ENCODE measurements at places on chromosomes 6 and 20.

- DNase-seq = no peak
Observed at GRCh38 chr6:52640916-52641315, 30.0 kb upstream of the TMEM14A start.

- DNase-seq = no peak
Observed at GRCh38 chr20:62285722-62286121, 17.1 kb upstream of the ADRM1 start.

DNA sequence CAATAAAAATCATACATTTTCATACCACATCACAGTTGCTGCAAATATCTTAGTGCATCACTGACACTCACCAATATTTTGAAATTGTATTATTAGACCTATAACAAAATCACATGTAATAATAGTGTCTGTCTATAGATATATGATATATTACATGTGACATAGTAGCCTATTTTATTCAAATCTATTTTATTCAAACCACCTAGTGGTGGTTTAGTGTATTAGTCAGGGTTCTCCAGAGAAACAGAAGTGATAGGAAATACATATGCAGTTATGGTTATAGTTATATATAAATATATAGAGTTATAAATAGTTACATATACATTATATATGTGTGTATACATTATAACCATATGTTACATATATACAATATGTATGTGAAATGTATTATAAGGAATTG lies 366.5 kb upstream of the ARID1B start:
- no peak for DNase-seq

DNA sequence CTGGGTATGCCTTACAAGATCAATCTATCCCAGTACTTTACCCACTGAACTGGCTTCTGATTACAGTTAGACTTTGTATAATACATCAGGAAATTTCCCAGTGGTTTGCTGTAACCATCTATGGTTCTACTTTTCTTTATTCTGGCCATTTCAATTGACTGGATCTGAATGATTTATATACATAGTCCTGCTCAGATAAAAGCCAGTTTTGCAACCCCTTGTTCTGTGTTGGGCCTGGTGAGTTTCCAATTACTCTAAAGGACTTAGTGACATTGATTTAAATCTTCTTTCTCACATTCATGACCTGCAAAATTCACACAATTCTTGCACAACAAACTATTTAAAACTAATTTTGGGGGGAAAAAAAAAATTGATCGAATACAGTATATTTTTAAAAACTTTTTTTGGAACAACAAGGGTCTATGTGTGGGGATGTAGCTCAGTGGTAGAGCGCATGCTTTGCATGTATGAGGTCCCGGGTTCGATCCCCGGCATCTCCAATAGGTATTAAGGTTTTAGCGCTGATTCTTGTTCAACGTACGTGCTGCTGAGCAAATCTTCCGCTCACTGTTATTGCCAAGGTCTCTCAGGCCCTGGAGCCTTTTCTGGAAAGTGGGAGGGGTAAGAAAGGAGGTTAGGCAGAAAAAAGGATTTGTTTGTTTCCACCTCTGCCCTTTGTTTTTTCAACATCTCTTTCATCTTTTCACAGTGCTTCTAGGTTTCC lies 117.5 kb downstream of the GPX5 start:
- DNase-seq = peak; percentile 75

DNA sequence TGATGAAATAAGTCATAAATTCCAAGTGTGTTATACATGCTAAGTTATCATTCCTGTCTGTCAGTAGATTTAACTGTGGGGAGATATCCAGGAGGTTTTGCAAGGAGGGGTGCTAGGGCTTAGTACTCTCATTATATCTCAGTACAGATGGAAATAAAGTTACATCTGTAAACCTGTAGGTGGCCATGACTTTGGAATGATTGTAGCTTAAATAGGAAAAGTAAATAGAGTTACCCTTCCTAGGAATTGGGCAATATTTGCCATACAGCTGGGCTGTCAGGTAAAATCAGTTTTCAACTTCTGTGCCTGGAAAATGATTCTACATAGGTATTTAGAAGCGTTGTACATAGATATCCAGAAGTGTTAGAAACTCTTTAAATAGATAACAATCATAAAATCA lies 19.8 kb upstream of the TGM3 start:
- DNase-seq = no peak

- DNase-seq = no peak
Observed at GRCh38 chr6:167997642-167998041, at the start of gene KIF25. Gene KIF25, plus strand, starts transcription at chr6:167997671. Its CDS starts 31,915 bp downstream, at chr6:168029586.

DNA sequence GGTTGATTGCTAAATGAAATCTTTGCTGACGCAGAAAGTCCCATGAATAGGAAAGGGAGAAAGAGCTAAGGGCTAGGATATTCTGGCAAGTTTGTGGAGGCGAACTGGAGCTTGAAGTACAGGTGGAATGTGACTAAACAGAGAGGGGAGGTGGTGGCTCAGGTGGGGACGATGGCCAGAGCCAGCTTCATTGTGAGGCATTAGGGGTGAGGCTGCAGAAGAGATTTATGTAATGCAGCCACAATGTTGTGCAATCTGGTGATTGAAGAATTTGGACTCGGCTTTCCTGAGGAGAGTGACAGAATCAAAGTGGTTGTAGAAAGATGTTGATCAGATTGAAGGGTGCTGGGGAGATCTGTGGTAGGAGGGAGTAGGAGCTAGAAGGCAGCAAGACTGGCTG lies 42.9 kb upstream of the SPACA1 start:
- no peak for DNase-seq

GRCh38 chr6:1610497-1611321 lies 994 bp downstream of the FOXC1 start:
- peak; percentile 41 for DNase-seq

- peak; percentile 51 for DNase-seq
Observed at GRCh38 chr6:138115877-138116660, 8.8 kb upstream of the PERP start.

DNA sequence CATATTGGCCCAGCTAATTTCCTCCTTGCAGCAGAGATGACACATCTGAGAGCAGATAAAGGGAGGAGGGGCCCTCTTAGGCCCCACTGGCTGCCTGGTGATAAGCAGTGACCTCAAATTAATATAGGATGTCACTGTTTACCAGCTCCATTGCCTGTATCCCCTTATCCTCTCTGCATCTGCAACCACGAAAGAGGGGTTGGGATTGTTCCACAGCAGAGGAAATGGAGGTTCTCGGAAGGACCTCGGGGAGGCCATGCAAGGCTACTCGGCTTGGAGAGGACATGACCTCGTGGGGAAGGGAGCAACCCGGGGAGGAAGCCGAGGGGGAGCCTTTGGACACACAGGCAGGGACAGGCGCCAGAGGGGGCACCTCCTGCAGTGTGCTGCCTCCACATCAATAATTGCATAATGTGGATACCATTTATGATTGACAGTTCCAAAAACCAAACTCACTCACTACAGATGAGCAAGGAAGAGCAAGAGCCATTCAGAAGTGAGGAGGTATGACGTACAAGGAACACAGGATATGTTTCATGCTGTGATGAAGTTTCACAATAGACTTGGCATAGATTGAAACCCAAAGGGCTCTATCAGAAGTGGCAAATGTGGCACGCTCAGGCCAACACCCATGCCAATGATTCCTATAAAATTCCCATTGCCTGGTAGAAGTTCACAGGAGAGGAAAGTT lies 177.2 kb upstream of the RNF24 start:
- no peak for DNase-seq

- DNase-seq = no peak
Observed at GRCh38 chr6:51928320-51928719, 159.1 kb downstream of the PKHD1 start.

DNA sequence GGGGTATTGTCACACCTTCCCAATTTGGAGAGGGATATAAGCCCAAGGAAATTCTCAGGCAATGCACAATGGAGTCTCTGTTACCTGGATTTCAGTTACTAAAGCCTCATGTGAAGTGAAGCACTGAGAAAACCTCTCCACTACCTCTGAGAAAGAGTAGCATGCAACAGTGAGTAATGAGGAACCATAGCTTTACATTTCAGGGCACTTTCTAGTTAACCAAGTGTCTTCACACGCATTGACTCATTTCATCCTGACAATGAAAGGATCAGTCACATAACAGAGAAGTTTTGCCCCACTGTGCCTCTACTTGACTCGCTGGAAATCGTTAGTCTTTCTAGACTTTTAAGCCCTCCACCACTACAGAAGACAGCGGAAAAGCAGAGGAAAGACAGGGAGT lies 86.2 kb upstream of the ARID1B start:
- no peak for DNase-seq

DNA sequence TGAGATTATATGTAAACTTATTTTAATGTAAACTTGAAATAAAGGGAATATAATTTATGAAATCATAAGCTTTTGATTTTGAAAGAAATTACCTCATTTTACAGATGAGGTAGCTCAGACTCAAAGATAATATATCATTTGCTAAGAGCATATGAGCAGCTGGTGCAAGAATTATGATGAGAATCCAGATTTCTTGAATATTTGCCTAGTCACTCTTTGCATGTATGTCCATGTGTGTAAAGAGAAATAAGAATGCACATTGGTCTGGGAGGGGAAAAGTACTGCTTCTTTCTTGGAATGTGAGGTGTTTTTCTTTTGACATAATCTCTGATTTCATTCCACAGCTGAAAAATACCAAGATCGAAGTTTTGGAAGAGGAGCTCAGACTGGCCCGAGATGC lies 11.1 kb upstream of the SNRNP48 start:
- no peak for DNase-seq

GRCh38 chr20:34974246-34974645 lies 18.6 kb downstream of the MYH7B start:
- DNase-seq = no peak

DNA sequence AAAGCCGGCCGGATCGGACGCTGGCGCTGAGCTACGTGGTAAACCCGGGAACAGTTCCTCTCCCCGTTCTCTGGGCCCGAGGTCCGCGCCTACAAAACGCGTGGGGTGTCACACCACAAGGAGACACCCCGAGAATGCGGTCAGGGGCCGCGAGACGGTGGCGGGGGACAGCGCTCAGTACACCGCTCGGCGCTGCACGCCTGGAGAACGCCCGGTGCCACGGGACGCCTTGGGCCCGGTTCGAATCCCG lies 670 bp downstream of the NCOA5 start:
- DNase-seq = no peak

DNA sequence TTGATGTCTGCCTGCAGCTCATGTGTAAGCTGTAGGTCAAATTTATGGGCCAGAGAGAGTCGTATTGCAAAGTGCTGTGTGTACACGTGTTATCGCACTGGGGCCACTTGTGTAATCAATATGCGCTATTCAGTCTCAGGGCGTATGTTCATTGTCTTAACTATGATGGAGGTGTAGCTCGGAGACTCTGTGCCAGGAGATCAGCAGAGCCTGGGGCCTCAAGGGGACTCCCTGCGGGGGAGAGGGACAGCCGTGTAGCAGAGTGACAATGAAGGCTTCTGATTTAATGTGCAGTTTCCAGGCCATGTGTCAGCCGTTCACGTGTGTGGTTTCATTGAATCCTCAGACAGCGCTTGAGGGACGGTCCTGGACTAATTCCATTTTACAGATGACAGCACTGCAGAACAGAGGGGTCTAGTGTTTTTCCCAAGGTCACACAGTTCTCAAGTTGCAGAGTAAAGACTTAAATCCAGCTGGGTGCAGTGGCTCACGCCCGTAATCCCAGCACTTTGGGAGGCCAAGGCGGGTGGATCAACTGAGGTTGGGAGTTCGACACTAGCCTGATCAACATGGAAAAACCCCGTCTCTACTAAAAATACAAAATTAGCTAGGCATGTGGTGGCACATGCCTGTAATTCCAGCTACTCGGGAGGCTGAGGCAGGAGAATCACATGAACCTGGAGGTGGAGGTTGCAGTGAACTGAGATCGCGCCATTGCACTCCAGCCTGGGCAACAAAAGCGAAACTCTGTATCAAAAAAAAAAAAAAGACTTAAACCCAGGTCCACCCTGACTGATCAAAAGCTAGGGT lies 242.5 kb downstream of the PREX1 start:
- DNase-seq = no peak

DNA sequence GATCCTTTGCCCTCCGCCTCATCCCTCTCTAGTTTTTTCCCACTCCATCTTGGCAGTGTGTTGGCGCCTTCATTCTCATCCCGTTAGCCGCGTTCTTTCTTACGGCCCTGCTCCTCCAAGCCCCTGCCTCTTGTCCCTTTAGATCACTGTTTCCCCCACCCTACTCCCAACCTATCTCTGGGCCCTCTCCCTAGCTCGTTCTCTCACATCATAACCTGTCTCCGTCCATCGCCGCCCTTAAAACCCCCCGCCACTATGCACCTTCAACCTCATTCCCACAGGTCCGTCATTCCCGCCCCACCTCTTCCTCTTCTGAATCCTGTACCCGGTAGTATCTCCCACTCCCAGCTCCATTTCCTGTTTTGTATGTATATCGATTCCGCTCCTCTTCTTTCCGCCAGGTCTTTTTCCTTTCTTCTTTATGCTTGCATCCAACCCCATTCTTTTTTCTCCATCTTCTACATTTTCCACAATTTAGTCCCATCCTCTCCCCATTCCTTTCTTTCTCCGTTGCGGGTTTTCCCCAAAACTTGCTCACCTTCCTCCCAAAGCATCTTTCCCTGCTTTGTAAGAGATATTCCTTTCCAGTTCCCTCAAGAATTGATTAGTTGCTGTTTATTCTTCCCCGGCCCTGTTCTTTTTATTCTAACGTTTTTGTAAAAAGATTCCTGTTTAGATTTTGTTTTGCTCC lies 671 bp downstream of the EFHC1 start:
- peak; percentile 46 for DNase-seq

GRCh38 chr20:10313701-10314100 lies 95.1 kb downstream of the SNAP25 start:
- no peak for DNase-seq

DNA sequence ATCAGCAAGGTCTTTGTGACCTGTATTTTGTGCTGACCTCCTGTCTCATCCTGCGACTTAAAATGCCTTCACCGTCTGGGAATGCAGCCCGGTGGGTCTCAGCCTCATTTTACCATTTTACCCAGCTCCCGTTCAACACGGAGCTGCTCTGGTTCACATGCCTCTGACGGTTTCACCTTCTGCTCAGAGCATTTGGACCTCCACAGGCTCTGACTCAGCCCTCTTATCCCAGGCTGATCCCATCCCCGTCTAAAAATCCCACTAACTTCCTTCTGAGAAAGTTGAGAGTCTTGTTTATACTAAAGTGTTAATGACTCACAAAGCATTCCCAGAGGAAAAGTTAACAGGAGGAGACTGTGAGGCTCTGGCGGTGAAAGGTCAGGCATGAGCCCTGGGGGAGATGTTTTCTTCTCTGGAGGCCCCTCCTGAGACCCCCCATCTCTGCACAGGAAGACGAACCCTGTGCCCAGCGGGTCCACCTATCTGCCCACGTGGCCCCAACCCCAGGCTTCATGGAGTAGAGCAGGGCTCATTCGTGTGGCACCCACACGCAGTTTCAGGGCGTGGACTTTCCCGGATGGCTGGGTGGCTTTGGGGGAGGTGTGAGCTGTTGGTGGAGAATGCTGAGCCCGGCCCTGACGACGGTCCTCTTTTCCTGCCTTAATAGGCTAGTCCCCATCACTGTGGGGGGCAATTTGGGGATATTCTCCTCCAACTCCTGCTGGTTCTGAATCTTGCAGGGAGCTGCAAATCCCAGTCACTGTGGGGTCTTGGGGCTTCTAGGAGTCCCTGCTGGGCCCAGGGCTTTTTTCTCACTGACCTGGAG lies 3.3 kb upstream of the BIRC7 start:
- DNase-seq = no peak

GRCh38 chr20:58447511-58448391 lies 58.7 kb downstream of the VAPB start:
- peak; percentile 78 for DNase-seq

Measured in BE2C (cell line).